Suprapubic skin (tissue), 4 donors: ENCODE measurements at places on chromosomes 6 and 20.
A peak's percentile ranks its signal among the peaks of the same experiment; 100 is the strongest.

DNA sequence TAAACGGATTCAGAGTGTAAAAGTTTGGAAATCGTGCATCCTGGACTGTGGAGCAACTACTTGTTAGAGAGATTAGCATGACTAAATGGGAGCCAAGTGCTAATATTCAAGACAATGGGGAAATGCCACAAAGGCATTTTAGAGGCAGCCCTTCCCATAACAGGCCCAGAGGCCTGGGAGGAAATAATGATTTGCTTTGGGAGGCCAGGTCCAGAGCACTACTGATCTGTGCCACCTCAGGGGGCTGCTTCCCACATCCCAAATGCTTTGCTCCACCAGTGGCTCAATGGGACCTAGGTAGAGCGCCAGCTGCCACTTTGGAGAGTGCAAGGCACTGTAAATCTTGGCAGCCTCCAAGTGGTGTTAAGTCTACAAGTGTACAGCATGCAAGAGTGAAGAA lies 91.9 kb upstream of the HSF2 start:
- no peak for DNase-seq

- DNase-seq, result no peak
These were observed 100.5 kb downstream of the TBX18 start for GRCh38 chr6:84663866-84664265.

GRCh38 chr6:35432291-35432690 lies 19.8 kb upstream of the FANCE start:
- no peak for DNase-seq

- DNase-seq, result no peak
These were observed 15.4 kb downstream of the COQ3 start for GRCh38 chr6:99378636-99379035.

- DNase-seq, result no peak
These were observed 17.3 kb upstream of the TENT5A start for GRCh38 chr6:81769824-81770223.

GRCh38 chr6:113495521-113495920 lies 361.6 kb upstream of the MARCKS start:
- DNase-seq, result no peak

DNA sequence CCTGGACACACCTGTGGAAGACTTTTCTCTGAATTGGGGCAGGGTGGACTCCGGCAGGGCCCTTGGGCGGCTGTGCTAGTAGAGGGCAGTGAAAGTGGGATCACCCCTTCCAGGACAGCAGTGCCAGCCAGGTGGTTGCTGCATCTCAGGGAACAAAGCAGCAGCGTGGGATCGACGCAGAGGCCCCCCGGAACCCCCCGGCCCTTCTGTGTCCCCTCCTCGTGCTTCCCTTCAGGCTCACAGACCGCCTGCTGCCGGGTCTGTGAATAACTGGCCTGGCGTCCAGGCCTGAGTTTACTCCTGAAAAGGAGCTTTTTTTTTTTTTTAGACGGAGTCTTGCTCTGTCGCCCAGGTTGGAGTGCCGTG lies 8.9 kb upstream of the DNAJC5 start:
- no peak for DNase-seq

DNA sequence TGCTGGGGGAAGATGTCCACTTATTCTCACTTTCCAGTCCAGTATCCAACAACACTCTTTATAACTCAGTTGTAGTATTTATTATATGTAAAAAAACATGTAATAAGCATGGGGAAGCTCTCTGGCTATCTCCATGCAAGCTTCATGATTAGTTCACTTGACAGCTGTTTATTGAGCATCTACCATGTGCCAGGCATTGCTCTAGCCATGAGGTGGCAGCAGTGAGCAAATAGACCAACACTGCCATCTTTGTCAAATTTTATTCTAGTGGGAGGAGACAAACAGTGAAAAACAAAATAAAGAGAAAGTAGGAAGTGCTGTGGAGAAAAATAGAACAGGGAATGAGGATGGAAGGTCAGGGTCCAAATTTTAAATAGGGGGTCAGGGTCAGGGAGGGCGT lies 131.8 kb downstream of the CFAP61 start:
- no peak for DNase-seq

DNA sequence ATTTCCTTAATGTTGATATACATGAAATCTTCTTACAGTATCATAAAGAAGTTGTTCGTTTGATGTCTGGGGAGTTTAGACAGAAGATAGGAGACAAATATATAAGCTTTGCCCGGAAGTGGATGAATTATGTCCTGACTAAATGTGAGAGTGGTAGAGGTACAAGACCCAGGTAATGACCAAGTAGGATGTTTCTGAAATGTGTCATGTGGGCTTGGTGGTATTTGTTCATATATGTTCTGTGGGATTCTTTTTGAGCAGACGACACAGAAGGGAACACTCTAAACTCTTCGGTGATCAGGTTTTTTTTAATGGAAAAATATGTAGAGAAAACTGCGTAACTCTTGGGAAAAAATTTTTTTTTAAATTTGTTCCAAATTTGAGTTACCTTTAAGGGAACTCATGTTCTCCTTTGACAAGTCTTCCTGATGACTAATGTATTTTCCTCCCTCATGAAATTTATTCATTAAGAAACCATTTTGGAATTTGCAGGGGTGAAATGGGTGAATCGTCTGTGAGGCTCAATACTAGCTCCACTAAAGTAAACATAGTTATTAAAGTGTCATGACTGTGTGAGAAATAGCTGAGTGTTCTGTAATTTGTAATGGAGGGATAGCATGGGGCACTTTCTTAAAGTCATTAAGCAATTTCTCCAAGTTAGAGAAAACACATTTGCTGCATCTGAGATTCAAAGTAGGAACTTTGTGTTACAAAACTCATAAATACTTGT lies 100.6 kb downstream of the MAP3K4 start:
- DNase-seq, result no peak

DNA sequence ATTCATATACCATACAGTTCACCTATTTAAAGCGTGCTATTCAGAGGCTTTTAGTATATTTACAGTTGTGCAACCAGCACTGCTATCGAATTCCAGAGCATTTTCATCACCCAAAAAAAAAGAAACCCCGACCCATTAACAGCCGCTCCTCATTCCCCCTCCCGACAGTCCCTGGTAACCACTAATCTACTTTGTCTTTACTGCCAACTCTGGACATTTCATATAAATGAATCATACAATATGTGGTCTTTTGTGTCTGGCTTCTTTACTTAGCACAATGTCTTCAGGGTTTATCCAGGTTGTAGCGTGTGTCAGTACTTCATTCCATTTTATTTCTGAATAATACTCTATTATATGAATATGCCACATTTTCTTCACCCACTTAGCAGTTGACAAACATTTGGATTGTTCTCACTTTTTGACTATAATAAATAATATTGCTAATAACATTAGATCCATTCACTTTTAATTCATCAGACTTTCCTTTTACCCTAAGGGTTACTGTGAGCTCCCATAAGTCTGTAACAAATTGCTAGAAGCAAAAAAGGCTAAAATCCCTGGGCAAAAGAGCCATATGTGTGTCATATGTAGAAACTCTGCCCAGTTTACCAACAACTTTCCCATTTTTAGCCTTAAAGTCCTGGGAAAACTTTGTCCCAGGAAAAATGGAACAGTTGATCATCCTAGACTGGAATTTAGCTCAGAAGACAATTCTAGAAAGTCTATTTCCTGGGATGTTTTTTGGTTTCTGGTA lies 23.2 kb upstream of the ROS1 start:
- no peak for DNase-seq

GRCh38 chr6:35043381-35044130 lies 97.6 kb downstream of the TCP11 start:
- peak; percentile 15 for DNase-seq

- DNase-seq, result no peak
These were observed 180.3 kb upstream of the ZNF217 start for GRCh38 chr20:53773792-53774401.

DNA sequence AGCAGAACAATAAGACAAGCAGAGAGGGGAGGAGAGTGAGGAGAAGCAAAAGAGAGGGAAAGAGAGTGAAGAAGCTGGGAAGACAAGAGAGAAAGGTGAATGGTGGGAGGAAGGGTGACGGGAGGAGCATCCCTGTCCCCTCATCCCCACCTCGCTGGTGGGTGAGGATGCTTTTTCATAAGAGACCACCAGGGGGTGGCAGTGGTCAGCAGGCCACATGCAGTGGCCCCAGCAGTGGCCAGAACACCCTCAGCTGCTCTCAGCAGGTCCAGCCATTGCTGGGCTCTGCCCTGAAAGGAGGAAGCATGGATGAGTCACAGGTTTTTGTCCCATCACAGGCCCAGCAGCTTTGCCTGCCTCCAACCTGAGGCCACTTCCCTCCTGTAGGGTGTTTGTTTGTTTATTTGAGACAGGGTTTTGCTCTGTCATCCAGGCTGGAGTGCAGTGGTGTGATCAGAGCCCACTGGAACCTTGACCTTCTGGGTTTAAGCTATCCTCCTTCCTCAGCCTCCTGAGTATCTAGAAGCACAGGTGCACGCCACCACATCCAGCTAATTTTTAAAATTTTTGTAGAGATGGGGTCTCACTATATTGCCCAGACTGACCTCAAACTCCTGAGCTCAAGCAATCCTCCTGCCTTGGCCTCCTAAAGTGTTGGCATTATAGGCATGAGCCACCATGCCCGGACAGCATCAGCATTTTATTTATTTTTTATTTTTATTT lies 24.0 kb downstream of the FGD2 start:
- peak; percentile 70 for DNase-seq

DNA sequence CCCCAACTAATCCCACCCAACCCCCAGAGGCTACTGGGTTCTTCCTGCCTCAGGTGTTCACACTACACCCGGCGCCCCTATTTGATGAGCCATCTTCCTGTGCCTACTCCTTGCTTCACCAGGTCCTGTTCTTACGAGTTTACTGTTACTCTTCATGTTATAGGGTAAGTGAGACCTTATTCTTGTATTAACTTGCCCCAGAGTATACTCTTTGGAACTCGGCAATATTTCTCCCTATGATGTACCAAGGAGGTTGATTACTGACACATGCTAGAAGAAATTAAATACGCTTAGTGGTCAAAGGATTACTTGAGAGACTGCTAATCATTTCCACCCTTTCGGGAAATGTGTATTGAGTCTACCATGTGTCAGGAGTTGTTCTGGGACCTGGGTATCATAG lies 8.9 kb downstream of the RING1 start:
- DNase-seq, result peak; percentile 40

DNA sequence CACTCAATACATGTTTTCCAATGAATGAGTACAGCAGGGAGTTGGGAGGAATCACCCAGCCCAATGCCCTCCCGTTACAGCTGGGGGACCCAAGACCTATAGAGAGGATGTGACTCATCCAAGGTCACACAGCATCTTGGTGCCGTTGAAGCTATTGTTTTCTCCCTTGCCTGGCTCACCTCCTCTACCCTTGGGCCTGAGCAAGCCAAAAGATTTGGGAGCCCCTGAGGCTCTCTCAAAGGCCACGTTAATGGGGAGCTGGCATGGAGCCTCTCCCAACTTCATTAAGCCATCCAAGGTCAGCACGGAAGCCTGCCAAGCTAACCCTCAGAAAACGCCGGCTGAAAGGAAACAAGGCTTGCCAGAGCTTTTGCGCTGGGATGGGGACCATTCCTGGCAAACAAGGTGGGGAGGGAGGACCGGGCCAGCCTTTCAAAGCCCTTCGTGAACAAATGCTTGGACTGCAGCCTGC lies 30.4 kb downstream of the KCNB1 start:
- no peak for DNase-seq

GRCh38 chr20:53210931-53211330 lies 238.8 kb downstream of the TSHZ2 start:
- no peak for DNase-seq

DNA sequence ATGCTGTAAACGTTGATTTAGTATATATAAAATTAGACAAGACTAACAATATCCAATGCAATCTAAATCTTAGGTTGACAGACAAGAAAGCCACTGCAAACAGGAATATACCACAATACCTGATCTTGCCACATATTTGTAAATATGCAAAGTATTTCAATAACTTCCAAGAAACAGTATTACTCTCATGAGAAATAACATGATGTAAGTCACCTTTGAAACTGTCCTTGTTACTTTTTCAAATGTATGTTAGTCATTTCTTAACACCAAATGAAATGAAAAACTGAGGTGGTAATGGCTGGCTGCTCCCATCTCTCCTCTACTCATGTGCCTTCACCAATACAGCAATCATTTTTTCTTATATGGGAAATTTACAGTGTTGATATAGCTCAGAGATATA lies 118.7 kb downstream of the ATG5 start:
- DNase-seq, result no peak

DNA sequence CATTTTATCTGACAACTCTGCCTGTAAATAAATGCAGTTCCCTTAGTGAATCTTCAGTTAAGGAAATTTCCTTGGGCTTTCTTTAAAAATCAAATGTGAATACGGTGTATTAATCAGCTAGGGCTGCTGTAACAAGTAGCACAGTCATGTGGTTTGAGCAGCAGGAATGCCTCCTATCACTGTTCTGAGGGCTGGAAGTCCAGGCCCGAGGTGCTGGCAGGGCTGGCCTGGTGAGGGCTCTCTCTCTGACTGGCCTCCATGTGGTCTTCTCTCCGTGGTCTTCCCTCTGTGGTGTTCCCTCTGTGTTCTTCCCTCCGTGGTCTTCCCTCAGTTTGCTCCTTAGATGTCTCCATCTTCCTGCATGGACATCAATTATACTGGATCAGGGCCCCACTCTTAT lies 124.1 kb downstream of the SMOC2 start:
- no peak for DNase-seq

GRCh38 chr6:155434829-155435423 lies 20.7 kb downstream of the NOX3 start:
- DNase-seq, result no peak

DNA sequence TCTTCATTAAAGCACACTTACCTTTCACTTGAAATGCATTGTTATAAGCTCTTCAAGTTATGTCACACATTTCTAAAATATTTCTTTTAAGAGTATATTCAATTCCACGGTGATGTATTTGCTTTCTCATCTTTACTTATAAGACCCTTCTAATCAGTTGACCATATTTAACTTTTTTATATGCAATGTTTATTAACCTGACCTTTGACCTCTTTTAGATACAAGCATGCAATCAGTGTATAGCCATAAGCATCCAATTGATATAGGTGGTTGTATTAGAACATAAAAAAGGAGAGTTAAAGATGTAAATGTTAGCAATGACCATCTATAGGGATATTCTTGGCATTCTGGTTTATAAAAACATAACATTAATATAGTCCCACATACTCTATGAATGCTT lies 9.2 kb downstream of the USP49 start:
- DNase-seq, result no peak

GRCh38 chr6:111184827-111185532 lies 97.7 kb downstream of the SLC16A10 start:
- no peak for DNase-seq

DNA sequence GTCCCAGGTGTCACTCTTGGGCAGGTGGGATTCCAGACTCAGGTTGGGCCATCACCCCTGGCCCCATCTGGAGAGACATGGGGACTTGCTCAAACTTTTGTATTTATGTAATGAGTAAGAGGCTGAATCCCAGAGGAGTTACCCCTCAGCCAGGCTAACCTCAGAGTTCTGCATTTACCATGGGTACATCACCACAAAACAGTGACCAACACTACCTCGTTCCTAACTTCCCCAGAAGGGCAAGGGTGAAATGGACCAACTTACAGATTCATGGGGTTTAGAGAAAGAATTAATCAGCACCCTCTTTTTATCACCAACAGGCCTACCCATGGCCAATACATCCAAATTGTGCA lies 259.9 kb upstream of the MARCKS start:
- no peak for DNase-seq

- DNase-seq, result no peak
These were observed 52.2 kb downstream of the LYRM4 start for GRCh38 chr6:5208471-5208971.
